ENCODE measurements at places on chromosomes 7 and 10.

GRCh38 chr10:132149271-132149670 is 37.5 kb upstream of the DPYSL4 start:
- DNase-seq: peak; percentile 6

DNA sequence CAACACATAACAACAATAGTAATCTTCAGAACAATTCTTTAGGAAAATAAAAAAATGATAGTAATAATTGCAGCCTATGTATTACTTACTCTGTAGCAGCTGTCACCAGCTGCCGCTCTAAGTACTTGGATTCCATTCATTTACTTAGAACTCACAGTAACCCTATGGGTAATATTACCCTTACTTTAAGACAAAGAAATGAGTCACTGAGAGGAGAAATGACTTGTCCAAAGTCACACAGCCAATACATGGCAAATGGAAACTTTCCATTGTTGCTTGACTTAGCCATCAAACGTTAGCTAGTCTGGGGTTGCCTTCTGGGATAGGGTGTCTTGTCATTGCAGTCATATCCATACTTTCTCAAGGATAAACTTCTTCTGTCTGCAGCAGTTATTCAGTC is 3.6 kb downstream of the CCNY start:
- no peak for DNase-seq

GRCh38 chr10:119104654-119105015 is 722 bp downstream of the DENND10 start:
- peak; percentile 36 for DNase-seq

DNA sequence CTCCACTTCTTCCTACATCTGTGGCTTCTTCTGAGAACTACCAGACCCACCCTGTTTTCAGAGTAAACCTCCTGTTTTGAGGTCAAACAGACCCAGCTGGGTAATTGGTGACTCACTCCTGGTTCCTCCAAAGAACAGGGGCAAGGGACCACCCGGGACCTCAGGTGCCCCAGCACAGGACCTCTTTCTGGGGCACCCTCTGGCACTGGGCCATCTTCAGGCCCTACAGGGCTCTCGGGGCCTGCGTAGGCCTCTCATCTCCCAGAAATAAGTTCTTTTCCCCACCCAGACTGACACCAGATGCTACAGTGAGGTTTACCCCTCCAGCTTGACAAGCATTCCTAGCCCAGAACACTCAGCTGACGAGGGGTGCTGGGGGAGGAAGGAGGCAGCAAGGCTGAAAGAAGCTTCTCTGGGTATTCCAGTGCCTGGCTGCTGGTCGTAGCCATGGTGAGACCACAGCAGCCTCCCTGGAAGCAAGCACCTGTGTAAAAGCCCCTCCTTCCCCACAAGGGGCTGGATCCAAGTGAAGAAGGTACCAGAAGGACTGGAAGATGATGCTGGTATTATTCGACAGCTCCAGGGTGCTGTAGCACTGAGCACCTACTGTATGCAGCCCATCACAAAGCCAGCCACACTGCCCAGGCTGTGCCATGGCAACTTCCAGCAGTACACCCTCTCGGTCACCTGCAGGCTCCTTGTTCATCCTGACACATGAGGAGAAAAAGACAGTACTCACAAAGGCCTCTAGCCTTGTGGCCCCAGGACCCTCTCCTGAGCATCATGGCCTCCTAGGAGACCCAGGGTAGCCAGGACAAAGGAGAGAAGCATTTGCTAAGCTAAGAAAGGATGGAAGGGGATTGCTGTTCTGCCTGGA is 47.4 kb downstream of the ALOX5 start:
- no peak for DNase-seq

DNA sequence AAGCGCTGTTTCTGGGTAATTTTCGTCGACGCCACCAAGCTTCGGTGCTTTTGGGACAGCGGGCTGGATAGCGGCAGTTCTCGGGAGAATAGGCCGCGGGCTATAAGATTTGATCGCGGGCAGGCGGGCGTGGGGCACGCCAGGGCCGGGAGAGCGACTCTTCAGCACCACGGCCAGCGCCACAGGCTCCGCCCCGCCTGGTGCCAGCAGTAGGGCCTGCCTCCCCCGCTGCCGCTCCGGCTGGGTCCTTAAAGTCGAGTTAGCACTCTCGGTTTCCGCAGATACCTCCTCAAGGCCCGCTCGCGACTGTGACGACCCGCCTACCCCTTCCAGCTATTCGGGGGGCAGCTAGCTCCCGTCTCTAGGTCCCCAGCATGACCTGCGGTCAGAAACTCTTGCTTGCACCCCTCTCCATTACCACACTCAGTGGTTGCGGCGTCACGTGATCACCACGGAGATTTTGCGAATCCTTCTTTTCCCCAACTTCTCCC is 9.4 kb downstream of the NXPH1 start:
- DNase-seq: peak; percentile 80
